Dorsolateral prefrontal cortex (tissue), 122 donors: ENCODE measurements at places on chromosomes 12 and 14.

DNA sequence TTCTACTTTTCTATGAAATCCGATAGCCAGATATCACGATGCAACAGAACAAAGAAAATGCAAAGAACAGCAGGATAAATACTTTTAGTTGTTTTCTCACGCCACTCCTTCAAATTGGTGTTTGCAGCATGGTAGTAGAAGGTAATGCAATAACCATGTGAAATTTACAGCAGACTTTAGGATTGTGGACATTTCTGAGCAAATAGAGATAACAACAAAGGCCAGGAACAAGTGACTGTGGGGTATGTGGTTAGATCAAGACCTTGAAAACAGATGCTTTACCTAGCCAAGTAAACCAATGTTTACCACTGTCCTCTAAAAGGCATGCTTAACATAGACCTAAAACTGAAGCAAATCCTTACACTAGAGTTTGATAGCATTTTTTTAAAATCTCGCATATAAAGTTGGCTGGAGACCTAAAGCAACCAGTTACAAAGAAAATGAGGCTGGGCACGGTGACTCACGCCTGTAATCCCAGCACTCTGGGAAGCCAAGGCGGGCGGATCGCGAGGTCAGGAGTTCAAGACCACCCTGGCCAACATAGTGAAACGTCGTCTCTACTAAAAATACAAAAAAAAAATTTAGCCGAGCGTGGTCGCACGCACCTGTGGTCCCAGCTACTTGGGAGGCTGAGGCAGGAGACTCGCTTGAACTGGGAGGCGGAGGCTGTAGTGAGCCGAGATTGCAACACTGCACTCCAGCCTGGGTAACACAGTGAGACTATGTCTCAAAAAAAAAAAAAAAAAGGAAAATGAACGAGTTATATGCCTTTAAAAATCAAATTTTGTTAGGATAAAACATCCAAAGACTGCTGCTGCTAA, 123.2 kb upstream of the FOXN3 start:
- no peak for DNase-seq

DNA sequence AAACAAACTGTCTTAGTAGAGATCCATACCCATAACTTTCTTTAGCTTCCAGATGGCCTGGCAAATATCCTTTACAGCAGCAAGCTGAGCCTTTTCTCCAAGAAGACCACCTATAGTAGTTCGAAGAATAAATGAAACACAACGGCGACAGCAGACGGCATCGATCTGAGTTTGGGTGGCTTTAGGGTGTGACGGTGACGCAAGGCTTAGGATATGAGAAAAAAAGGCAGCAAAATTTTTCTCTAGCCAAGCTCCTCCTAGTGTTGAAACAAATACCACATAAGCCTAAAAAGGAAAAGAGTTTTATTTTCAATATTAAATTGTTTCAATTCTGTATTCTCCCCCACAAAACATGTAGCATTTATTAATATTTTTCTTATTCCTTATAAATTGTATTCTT, 33.3 kb downstream of the HEATR5A start:
- DNase-seq, result no peak

DNA sequence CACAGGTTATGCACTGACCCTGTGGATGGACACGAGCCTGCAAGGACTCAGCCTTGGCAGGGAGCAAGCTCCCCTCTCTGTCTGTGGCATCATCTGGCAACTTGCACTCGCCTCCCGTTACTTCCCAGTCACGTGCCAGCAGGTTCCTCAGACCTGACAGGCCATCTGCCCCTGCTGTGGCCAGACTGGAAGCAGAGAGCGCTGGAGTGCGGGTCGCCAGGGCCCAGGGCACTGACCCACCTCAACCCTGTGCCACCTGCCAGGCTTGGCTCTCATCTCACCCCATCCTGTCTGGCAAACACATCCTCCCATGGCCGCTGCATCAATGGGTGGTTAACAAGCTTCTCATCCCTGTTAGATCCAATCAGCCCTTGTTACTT, 28.4 kb downstream of the SLC6A12 start:
- no peak for DNase-seq

DNA sequence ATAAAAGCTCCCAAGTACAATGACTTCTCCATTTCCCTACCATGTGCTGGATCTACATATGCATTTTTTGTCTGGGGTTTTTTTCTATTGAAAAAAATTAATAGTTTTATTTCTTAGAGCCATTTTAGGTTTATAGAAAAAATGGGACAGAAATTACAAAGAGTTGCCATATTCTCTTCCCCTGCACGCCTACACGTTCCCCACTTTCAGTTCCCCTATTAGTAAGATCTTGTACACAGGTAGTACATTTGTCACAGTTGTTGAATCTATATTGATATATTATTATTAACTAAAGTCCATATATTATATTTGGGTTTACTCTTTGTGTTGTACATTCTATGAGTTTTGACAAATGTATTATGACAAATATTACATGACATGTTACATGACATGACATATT, 35.7 kb downstream of the SIX6 start:
- DNase-seq, result no peak

DNA sequence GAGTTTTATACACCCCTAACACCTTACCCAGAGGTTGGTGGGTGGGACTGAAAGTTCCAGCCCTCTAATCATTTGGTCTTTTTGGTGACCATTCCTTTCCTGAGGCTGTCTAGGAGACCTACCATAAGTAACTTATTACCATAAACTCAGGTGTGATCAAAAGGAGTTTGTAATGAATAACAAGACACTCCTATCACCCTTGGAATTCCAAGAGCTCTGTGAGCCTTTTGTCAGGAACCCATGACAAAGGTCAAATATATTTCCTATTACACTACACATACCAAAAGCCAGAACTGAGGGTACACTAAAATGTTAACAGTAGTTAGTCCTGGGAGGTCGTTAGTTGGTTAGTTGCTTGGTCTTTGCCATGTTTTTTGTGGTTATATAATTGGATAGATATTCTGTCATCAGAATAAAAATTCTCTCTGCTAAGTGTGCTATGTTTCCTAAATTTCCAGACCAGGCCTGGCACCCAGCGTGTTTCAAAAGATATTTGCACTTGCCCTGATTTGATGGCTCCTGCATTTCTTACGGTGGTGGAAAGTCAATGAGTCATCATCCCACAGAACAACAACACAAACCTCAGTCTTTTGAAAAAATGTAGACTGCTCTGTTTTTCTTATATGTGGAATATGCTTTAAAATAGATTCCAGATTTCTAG, 27.0 kb upstream of the AKAP5 start:
- DNase-seq, result no peak
